Sciatic nerve (tissue), 2 donors: ENCODE measurements at places on chromosomes 11 and 22. TPM values are rescaled to one million over a fixed set of nuclear protein-coding genes. Genes with fewer than 3 reads are reported as not detected.

Gene CFAP300
- total RNA-seq, result 4.8 TPM

Gene BDNF
- total RNA-seq, result 0.18 TPM

Gene POTEH
- not detected for total RNA-seq

Gene CARD10
- 31.6 TPM for total RNA-seq

Gene OR9G1
- total RNA-seq, result not detected

Gene PATE4
- not detected for total RNA-seq

Gene LIMK2
- total RNA-seq, result 64.2 TPM

Gene SSTR3
- not detected for total RNA-seq

Gene OR8I2
- not detected for total RNA-seq

Gene PHOX2A
- not detected for total RNA-seq

- DNase-seq, result no peak
Measured at GRCh38 chr22:46414704-46415103, 79.2 kb downstream of the TRMU start.

DNA sequence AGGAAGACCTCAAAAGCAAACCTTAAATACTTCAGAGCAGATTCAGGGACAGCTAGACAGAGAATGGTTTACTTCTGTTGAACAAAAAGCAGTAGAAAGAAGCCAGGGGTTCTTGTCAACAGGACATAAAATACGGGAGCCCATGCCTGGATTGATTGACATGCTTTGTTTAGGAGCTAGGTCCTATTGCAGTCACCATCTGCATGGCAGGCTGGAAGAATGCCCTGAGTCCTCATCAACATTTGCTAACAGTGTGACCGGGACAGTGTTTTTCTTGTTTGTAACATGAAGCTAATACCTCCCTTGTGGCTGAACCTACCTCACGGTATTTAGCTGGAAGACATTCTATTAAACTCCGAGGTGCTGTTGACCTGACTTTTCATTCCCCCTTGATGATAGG, 225.4 kb downstream of the NTM start:
- DNase-seq, result no peak

GRCh38 chr11:109051200-109051599, 370.8 kb upstream of the C11orf87 start:
- no peak for DNase-seq

GRCh38 chr22:41242396-41243117, 1.8 kb upstream of the CHADL start:
- no peak for DNase-seq

GRCh38 chr11:96104496-96104895, 180.6 kb upstream of the MTMR2 start:
- no peak for DNase-seq

DNA sequence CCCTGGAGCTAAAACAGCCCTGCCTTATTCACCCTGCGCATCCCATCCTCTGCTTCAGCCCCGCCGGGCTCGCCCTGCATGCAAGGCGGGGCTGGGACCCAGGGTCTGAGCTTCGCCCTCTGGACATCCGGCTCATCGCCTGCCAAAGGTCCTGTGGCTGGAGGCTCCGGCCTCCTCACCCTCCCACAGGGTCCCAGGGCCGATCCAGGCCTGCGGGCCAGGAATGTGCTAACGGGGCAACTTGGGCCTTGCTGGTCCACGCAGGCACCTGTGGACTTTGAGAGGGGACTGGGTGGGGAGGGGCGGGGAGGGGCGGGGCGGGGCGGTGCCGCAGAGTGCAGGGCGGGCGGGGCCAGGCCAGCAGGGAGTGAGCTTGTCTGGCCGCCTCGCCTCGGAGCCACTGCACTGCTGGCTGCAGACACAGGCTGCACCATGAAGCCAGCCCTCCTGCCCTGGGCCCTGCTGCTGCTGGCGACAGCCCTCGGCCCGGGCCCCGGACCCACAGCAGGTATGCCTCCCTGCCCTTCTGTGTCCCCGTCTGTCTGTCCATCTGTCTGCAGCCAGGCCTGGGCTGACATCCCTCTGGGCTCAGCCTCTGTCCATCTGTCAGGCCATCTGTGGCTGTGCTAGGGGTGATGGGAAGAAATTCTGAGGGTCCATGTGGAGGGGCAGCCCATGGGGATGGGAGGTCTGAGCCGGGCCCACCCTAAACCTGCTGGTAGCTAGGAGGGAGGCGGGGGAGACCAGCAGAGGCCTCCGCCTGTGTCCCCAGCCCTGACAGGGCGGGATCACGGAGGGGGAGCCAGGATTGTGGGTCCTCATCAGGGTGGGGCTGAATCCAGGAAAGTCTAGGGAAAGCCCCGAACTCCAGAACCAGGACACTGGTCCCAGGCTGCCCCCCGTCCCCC, at the start of gene SUSD2:
Gene SUSD2, plus strand, starts transcription at position 400 of the 908 bp plus-strand sequence. Its CDS starts 33 bp downstream, at position 433.
- DNase-seq, result no peak

GRCh38 chr22:41683616-41684015, 5.1 kb downstream of the SNU13 start:
- no peak for DNase-seq

GRCh38 chr11:62152245-62153086, 28.7 kb downstream of the INCENP start:
- no peak for DNase-seq

- DNase-seq, result peak; percentile 72
Measured at GRCh38 chr22:43036282-43036829, 21.4 kb upstream of the PACSIN2 start.

DNA sequence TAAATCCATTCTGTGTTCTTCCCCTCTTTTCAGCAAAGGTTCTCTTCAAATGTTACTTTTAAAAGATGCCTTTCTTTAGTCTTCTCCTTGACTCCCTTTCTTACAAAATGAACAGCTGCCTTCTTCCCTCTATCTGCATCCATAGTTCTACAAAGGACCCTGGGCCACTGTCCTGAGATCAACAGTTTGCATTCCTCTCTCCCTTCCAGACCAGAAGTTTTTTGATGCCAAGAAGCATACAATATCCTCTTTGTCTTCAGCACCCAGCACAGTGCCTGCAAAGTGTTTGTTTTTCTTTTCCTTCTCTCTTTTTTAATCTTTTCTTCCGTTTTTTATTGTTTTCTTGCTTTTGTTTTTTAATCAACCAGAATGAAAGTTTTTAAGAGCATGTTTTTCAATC, 183.5 kb upstream of the SNX19 start:
- DNase-seq, result no peak

GRCh38 chr22:41302021-41302767, 869 bp downstream of the ZC3H7B start:
- no peak for DNase-seq

DNA sequence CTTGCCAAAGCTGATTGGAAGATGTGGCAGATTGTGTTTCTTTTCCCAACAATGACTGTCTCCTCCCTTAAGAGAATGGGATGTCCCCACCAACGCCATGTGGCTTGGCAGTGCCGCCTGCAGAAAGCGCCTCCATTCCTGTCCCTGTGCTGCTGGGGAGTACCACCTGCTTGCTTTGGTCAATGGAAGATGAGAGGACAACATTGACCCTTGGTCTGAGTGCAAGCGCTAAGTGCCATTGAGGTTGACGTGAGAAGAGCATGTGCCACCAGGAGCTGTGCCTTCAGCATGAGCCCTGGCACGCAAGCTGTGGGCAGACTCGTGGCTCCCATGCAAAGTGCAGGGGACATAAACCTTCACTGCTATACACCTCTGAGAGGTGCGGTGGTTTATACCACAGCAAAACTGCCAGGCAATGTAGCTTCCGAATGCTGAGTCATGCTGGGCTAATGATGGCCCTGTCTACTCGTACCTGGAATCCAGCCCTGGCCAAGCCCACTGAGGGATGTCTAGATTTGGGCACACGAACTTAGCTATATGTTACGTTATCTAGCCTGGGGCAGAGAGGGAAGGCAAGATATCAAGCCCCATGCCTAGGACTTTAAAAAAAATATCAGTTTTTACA, 41.9 kb downstream of the MYEOV start:
- peak; percentile 21 for DNase-seq

DNA sequence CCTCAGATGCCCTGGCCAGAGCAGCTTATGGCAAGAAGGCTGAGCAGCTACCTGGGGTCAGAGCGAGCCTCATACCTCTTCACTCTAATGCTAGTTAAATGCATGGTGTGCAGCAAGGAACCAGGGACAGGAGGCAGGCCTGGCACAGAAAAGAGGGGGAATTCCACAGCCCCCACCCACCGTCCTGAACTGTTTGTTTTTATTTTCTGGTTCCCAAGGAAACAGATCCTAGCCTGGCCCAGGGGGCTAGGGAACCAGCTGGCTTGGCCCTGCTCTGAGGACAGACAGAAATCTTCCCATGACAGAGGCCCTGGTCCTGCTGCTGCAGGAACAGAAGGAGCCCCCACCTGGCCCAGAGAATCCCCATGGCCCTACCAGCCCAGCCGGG, 40.4 kb downstream of the SLCO2B1 start:
- DNase-seq, result no peak

GRCh38 chr22:46737105-46737975, 712 bp downstream of the CERK start:
- no peak for DNase-seq

GRCh38 chr22:30667494-30668385, at the start of gene DUSP18:
DUSP18 (minus strand) TSS chr22:30667875; CDS start chr22:30664003, 3,872 bp downstream.
- peak; percentile 96 for DNase-seq

DNA sequence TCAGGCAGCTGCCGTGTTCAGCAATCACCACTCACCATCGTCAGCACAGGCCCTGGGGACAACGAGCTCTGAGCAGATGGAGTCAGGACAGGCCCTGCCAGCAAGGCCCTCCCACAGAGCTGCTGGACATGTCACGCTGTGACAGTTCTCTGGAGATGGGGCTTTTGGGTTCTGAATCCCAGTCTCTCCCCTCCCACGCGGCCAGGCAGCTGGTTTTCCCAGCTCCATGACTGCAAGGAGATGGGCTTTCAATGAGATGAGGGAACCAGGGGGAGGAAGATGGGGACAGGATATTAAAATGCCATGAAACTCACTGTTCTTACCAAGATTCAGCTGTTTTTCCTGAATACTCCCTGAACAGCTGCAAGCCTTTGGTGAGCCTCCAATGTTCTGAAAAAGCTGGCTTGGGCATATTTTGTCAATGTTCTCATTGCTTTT, 305.9 kb downstream of the BRD1 start:
- DNase-seq, result peak; percentile 45

DNA sequence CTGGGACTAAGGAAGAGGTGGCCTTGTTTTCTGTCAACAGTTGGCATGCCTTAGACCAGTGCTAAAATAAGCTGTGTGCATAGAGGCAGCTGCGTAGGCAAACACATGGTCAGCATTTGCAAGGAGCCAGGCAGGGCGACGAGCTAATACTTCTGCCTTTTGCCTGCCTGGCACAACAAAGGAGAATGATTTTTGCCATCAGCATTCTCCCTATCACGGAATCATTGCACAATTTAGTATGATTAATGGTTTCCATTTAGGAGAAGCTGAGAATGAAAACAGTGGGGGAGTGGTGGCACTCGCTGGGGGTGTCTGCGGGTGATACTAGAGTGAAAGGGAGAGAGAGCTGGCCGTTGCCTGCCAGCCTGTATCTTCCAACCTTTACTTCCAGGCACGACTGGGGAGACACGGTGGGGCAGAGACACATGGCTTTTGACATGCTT, 336.0 kb downstream of the CADM1 start:
- DNase-seq, result no peak

GRCh38 chr22:48686694-48687302, 1140.9 kb downstream of the BRD1 start:
- DNase-seq, result no peak

DNA sequence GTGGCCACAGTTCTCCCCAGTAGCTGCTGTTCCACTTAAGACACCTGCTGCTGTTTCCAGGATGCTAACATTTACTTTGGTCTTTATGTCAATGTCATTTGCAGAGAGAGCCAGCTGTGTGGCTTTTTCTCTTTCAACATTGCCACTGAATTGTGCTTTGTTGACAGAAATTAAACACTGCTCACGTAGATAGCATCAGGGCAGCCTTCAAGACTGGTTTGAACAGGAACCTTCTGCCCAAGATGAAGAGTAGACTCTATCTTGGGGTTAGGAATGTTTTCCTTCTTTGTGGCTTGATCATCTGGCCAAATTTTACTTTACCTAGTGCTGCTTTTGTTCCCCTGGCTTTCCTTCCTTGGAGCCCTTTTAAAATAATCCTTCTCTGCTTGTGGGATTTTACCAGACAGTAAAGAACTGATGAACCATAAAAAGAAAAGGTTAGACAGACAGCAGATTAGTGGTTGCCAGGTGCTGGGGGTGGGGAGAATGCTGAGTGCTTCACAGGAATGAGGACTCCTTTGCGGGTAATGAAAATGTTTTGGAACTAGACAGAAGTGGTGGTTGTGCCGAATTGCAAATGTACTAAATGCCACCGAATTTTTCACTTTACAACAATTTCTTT, 22.7 kb upstream of the XBP1 start:
- DNase-seq, result no peak

DNA sequence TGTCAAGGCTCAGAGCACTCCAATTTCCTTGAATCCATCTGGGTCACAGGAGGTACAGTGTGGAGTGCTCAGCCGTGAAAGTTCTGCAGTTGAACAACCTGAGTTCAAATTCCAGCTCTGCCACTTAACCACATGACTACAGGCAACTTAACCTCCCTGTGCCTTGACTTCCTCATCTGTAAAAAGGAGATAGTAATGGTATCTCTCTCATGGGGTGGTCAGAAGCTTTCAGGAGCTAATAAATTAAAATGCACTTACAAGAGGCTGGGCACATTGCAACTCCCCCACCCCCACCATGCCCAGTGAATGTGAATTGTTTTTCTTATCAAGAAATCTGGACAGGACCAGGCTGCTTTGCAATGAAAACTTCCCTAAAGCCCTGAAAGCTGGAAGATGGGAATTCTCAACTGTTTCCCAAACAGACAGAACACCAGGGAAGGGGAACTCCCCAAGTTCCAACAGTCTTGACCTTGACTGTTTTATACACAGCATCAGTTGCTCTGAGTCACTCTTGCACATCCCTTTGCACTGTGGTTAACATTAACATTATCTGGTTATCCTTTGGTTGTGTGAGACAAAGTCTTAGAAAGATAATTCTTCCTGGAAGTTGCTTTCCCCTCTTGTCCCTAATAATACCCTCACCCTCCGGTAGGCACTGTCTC, 137.0 kb downstream of the SLC1A2 start:
- no peak for DNase-seq

DNA sequence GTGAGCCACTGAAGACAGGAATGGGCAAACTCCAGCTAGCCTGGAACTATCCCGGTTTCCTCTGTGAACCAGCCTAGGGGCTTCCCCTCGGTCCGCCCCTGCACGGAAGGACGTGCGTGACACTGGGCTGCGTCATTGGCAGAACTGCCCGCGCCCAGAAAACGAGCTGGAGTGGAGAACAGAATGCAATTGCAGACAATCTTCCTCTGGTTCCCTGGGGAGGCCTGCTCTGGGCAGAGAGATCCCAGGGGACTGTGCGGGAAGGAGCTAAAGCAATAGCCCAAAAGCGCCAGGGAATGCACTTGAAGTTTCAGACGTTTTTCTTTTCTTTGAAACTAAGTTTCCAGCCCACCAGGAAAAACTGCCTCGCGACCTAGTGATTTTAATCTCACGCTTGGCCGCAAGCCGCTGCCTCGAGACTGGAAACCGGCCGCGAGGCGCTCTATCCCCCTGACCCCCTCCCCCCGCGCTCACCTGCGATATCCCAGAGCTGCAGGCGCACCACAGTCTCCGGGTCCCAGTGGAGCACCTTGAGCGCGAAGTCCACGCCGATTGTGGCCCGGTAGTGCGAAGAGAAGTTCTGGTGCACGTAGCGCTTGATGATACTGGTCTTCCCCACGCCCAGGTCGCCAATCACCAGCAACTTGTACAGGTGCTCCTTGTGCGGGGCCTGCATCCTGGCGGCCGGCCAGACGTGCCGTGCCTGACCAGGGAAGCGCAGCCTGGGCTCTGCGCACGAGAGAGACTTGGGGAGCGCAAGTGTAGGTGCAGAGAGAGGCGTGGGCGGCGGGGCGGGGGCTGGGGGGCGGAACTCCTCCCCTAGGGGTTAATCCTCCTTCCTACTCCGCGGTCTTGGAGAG, at the start of gene RAB38:
Gene RAB38, minus strand, starts transcription at position 735 of the 860 bp plus-strand sequence. Its CDS starts 59 bp downstream, at position 676.
- peak; percentile 76 for DNase-seq

GRCh38 chr11:96098511-96099241, 174.8 kb upstream of the MTMR2 start:
- no peak for DNase-seq

- DNase-seq, result no peak
Measured at GRCh38 chr11:128465531-128465930, 121.8 kb downstream of the ETS1 start.
